ENCODE measurements at places on chromosomes 2 and 18.

GRCh38 chr18:74468547-74469061 lies 11.5 kb upstream of the DIPK1C start:
- DNase-seq, result peak; percentile 2

- no peak for DNase-seq
These were observed 293.0 kb downstream of the KCNS3 start for GRCh38 chr2:18171191-18172139.

- no peak for DNase-seq
These were observed 112.4 kb downstream of the OLA1 start for GRCh38 chr2:174135981-174136380.

DNA sequence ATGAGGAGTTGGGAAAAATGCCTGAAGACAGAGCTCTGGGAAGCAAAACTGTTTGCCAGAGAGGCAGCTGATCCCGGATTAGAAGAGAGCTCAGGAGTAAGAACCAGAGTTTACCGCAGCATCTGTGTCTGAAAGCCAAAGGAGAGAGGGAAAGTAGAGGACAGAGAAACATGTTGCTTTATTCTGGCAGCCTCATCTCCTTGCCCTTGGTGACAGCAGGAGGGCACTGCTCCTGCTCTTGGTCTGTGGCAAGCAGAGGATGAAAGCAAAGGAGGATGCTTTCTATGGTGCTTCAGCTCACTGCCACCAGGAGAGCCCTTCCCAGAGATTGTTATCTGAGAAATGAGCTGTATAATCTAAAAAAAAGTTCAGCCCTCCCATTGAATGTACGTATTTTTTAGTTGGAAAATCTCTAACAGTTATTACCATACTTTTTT lies 7.7 kb downstream of the SLC1A4 start:
- no peak for DNase-seq

GRCh38 chr2:35857498-35857897 lies 498.1 kb upstream of the CRIM1 start:
- DNase-seq, result no peak

DNA sequence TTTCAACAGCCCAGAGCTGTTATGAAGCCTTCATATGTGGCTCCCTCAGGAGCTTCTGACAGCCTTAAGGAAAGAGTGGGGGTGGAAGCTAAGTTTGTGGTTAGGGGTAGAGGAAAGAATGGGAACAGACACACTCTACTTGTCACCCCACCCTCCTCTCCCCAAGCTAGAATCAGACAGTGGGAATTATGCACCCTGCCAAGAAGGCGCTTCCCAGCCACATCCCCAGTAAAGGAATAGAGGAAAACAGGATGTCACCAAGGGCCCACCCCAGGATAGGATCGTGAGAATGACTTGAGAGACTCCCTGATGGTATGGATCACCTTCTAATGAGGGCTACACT lies 32.4 kb upstream of the EML4 start:
- no peak for DNase-seq

DNA sequence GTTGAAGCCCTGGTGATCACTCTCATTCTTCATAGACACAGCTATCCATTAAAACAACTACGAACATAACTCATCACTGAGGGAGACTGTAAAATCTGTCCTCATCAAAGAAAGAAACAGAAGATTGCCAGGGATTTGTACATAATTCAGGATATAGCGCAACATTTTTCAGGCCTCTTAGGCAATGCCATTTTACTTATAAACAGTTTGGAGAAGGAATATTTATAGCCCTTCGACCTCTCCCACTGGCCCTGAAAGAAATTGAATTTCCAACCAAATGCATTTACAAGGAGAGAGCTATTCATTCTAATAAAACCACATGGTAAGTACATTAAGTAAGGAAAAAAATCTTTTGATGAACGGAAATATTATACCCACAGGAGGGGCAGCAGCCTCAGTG lies 295.0 kb downstream of the RAD51AP2 start:
- no peak for DNase-seq

GRCh38 chr18:54109131-54109683 lies 115.3 kb downstream of the MBD2 start:
- peak; percentile 86 for DNase-seq

- DNase-seq, result no peak
These were observed 404.6 kb upstream of the KCNJ3 start for GRCh38 chr2:154293864-154294263.

GRCh38 chr2:1553671-1554295 lies 140.5 kb downstream of the TPO start:
- no peak for DNase-seq

GRCh38 chr2:12769492-12770105 lies 52.9 kb downstream of the TRIB2 start:
- no peak for DNase-seq

GRCh38 chr2:85583667-85584353 lies 421 bp upstream of the VAMP5 start:
- DNase-seq, result no peak

DNA sequence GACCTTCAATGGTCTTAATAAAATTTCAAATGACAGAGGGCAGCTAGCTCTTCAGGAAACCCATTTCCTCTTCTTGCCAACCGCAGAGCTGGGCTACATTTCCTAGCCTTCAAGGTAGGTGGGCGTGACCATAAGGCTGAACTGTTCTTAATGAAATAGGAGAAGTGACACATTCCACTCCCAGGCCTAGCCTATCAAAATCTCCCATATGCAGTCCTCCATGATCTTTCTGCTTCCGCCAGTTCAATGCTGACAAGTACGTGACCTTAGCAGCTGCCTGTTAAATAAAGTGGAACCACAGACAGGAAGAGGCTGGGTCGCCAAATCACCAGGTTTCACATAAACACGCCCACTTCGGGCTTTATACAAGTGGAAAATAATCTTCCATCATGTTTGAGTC lies 13.2 kb downstream of the SERPINE2 start:
- DNase-seq, result no peak

GRCh38 chr2:152176113-152176714 lies 651 bp upstream of the STAM2 start:
- DNase-seq, result no peak

GRCh38 chr2:66753257-66753656 lies 318.3 kb downstream of the MEIS1 start:
- no peak for DNase-seq

GRCh38 chr18:35114305-35114704 lies 73.1 kb downstream of the MAPRE2 start:
- DNase-seq, result no peak

DNA sequence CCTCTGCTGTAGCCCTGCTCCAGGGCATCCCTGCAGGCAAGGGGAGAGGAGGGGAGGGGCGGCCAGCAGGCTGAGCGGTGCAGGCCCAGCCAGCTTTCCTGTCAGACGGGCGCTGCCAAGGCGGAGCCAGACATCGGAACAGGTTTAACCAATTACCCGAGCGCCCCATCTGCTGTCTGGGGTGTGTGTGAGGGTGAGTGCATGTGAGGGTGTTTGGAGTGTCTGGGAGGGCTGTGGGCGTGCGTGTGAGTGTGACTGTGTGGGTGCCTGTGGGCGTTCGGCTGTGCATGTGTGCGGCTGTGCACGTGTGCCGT lies 20.0 kb downstream of the EMX1 start:
- no peak for DNase-seq

DNA sequence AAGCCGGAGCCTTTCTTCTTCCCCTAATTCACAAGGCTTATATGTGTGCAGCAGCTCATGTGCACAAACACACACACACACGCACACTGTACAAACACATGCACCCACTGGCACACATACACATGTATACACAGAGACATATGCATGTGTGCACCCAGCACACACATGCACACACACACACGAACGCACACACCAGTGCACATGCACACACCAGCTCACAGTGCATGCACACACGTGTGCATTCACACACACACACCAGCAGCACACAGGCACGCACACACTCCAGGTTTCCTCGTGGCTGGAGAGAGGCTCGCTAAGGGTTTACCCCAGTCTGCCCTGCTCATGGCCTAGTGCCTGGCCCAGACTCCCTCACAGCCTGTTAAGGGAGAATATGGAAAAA lies 234.0 kb downstream of the EIPR1 start:
- DNase-seq, result no peak

DNA sequence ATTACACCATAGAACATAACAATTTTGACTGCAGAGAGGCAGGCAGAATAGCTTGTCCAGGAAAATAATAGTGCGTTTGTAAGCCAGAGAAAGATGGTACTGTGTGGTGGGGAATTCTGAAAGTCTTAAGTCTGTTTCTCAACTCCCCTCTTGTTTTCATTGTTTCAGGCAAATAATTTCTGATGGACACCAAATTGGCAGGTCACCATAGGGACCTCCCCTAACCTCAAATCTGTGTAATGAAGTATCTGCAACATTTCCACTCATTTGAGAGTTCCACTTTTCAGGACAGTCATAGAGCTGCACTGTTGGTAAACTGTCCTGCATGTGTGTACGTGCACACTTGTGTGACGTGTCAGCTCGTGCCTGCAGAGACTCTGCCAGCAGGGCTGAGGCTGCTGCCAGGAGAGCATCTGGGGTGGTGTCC lies 195.6 kb downstream of the AGAP1 start:
- no peak for DNase-seq

- DNase-seq, result no peak
These were observed 483.9 kb downstream of the PTH2R start for GRCh38 chr2:208890486-208890885.
